ENCODE measurements at places on chromosomes 4 and X.

DNA sequence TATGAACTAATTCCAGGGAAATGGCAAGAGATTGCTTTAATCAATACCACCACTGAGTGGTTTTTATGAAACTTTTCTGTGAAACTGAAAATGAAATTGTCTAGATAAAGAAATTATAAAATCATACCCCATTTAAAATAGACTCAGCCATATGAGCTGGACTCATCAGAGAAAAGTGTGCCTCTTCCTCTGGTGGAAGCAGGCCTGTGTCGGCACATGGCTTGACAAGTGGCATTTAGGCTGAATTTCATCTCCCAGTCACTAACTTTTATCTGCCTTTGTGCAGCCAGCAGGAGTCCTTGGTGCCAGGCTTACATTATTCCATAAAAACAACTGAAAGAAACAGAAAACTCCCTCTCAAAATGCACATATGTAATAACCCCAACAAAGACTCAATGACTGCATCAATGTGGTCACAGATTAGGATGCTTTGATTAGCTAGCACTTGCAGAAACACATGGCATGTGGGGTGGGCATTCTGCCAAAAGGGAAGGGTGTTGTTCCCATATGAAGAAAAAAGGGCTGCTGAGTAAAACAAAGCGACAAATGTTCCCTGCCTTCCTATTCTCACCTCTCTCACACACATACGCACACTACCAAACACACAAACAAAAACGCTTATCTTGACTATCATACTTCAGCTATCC, 232.3 kb downstream of the PABPC4L start:
- DNase-seq, result no peak

- no peak for DNase-seq
Observed at GRCh38 chr4:111512081-111512783, 633.0 kb upstream of the FAM241A start.

- no peak for DNase-seq
Observed at GRCh38 chr4:183517781-183518180, 12.9 kb downstream of the ING2 start.

DNA sequence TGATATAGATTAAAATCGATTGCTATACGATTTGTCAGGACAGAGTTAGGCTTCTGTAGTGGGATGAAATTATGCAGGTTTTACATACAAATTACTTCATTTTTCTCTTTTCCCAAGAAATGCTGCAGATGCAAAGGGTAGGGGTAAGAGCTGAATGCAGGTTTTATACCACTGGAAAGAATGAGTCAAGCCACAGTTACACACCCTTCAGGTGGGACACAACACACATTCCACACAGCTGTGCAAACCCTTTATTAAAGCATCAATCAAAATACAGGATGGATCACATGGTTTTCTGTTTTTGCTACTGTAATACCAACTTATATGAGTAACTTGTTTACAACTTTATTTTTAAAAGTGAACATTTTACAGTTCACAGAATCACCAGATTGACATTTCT, 39.8 kb downstream of the MFAP3L start:
- no peak for DNase-seq

DNA sequence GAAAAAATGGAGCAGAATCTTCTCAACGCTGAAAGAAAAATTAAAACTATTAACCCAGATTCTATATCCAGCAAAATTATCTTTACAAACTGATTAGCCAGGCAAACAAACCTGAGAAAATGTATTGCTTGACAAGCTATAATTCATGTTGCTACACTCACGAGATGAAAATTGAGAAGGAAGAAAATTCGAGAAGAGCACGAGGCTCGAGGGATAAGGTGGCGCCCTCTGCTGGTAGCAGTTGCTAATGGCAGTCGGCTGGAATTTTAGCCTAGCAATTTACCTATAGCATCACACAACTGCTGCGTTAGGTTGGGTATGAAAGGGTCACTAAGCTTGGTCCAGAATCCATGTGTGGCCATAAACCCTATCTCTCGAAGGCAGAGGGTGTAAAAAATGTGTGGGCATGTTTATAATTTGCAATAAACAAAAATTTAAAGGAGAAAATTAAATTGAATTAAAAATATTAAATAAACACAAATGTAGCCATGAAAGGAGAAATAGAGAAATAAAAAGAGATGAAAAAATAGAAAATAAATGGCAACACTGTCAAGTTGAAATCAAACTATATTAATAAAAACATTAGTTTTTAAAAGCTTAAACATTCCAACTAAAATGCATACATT, 126.6 kb downstream of the PPP4R3C start:
- DNase-seq, result no peak

DNA sequence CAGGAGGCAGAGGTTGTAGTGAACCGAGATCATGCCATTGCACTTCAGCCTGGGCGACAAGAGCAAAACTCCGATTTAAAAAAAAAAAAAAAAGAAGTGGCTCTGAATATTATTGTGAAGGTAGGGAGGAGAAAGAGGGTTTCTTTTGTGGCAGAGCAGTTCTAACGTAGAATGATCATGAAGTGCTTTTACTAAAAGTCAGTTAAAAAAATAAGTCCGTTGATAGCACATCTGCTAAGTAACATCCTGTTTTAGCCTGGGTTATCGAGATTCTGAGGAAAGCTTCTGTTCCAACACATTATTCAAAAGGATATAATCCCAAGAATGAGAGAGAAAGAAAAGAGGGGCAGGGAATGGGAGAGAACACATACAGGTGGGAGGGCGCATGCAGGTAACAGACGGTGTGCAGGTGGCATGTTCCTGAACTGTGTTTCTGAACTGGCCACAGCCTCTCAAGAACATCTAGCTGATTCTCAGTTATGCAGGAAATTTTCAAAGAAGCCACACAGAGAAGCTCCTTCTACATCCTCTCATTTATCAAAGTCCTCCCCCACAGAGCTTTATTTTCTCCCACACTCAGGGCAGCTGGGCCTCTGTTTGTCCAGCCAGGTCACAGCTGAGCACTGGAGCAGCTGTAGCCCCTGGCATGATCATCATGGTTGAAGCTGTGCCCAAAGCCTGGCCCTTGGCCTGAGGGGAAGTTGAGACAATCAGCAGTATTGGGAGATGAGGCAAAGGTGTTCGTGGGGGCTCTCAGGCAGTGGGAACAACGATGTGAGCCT, 342.3 kb downstream of the ZNF674 start:
- no peak for DNase-seq

DNA sequence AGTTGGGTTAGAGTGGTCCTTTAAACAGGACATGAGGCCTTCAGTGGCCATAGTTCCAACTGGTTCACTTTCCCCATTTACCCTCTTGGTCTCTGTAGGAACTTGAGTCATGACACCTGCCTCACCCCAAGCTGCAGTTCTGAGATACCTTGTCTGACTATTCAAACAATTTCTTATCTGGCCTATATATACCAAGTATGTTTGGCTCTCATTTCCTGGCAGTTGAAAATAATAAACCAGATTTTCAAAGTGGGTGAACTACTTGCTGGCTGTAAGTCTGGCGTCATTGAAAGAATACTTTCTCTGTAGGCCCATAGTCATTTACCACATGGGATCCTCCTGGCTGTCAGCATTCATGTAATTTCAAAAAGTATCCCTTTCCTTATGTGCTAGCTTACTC, 228.8 kb downstream of the SHROOM3 start:
- DNase-seq, result no peak

DNA sequence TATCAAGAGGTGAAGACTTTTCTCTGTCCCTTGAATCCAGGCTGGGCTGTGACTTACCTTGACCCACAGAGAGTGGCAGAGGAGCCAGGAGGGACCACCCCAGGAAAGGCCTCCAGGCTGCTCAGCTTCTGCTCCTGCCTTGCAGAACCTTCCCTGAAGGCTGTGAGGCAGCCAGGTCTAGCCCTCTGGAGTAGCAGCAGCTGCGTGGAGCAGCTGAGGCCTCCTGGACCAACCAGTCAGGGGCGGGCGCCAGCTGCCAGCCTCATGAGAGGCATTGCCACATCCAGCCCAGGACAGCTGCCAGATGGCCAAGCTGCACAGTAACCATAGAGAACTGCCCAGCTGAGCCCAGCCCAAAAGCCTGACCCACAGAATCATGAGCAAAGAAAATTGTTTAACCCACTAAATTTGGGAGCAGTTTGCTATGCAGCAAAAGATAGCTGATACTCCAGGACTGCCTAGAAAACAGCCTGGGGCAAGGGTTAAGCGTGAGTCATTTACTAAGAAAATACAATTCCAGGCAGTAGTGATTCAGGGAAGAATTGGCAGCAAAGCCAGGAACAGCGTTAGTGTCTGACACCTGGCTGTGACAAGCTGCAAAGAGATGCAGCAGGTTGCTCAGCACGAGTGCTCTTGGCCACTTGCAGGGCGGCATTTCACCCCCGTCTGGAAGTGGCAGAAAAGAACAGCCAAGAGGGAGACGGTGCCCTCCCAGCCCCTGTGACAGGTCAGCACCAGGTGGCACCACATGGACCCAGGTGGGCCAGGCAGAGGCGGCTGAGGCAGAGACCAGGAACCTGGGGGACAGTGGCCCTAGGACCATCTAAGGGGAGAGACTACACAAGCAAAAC, 14.7 kb upstream of the PDE6B start:
- no peak for DNase-seq

- DNase-seq, result no peak
Observed at GRCh38 chr4:105042451-105042850, 104.2 kb upstream of the TET2 start.

DNA sequence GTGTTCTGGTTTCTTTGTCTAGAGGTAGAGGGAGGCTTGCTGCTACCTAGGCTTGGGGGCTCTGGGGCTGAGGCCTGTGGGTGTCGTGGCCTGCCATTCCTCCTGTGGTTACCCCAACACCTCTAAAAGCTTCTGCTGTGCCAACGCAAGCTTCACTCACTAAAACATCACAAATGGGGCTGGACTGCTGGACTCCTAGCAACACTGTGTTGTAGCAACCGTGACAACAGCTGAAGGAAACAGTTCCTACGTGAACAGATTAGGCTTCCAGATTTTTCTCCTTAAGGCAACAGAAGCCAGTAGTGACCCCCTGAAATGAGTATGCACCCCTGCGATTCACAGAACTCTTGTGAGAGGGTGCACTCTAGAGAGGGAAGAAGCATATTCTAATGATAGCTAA, 138.3 kb upstream of the TEX13D start:
- no peak for DNase-seq

GRCh38 chrX:83345298-83345697, 162.8 kb upstream of the POU3F4 start:
- no peak for DNase-seq

GRCh38 chr4:89836897-89837384, at the start of gene SNCA:
Gene SNCA (minus strand): TSS chr4:89837161. CDS start chr4:89835667, 1,494 bp downstream.
- DNase-seq, result no peak

GRCh38 chr4:118911238-118911703, 22.6 kb downstream of the SYNPO2 start:
- no peak for DNase-seq

- no peak for DNase-seq
Observed at GRCh38 chrX:112968351-112969133, 127.9 kb upstream of the AMOT start.

DNA sequence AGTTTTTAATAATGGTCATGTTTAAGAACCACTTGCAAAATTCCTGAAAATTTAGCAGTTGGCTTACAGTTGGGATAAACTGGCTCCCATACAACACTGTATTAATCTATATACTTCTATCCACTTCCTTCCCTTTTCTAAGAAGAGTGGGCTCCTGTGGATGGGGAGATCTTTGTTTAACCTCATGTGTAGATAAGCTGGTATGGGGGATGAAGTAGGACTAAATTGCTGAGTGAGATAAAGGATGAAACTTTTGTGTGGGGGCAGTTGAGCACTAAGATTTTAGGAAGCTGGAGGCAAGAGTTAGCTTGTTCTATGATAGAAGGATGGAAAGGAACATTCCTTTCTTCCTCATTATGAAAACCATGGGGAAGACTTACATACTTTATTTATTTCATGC, 54.6 kb upstream of the ATP8A1 start:
- no peak for DNase-seq
